Activated naive CD8-positive, alpha-beta T cell treated with anti-CD3 and anti-CD28 coated beads for 36 hours (primary cell): ENCODE measurements at places on chromosomes 7 and 10. TPM values are rescaled to one million over a fixed set of nuclear protein-coding genes. Genes with fewer than 3 reads are reported as not detected.

SLC18A3 gene
- total RNA-seq: not detected

SPDYE6 gene
- not detected for total RNA-seq

ZNF212 gene
- total RNA-seq: 12.5 TPM

TAC1 gene
- 0.72 TPM for total RNA-seq

VENTX gene
- not detected for total RNA-seq

SPACDR gene
- total RNA-seq: 1.5 TPM

GNAT3 gene
- not detected for total RNA-seq

CH25H gene
- total RNA-seq: 0.16 TPM

TMEM236 gene
- total RNA-seq: 0.12 TPM
